ENCODE measurements at places on chromosomes 12 and 14. TPM values are rescaled to one million over a fixed set of nuclear protein-coding genes. Genes with fewer than 3 reads are reported as not detected.

RAD51AP1 gene
- total RNA-seq: 41.8 TPM

FOXN4 gene
- total RNA-seq: not detected

TDP1 gene
- 23.3 TPM for total RNA-seq

EEA1 gene
- total RNA-seq: 18.3 TPM

CLEC2A gene
- not detected for total RNA-seq

WNT5B gene
- total RNA-seq: 0.64 TPM

Measured in A375 (cell line).